Endodermal cell (in vitro differentiated cells): ENCODE measurements at places on chromosomes 5 and 9.

GRCh38 chr5:67123819-67124218 lies 72.8 kb downstream of the CD180 start:
- DNase-seq, result no peak

DNA sequence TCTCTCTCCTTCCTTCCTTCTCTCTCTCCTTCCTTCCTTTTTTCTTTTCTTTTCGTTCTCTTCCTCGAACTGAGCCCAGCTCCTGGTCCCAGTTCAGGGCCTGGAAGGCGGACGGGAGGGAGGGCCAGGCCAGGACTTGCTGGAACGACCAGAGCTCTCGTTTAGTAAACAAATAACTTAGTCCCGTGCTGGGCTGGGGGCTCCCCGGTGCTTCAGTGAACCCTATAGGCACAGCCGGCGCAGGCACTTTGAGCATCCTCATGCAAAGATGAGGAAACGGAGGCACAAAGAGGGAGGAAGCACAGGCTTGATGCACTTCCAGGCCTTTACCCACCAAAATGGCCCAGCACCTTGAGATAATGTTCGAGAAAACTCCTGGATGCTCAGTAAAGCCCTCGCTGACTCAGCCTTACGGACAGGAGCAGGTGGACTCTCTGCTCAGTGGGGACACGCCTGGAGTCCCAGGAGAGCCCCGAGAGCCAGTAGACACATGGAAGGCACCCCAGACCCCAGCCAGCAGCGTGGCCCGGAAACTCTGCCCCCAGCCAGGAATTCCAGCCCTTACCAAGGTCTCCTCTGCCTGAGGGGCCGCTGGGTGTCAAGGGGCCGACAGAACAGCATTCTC lies 18.8 kb downstream of the FAM163B start:
- DNase-seq, result no peak

DNA sequence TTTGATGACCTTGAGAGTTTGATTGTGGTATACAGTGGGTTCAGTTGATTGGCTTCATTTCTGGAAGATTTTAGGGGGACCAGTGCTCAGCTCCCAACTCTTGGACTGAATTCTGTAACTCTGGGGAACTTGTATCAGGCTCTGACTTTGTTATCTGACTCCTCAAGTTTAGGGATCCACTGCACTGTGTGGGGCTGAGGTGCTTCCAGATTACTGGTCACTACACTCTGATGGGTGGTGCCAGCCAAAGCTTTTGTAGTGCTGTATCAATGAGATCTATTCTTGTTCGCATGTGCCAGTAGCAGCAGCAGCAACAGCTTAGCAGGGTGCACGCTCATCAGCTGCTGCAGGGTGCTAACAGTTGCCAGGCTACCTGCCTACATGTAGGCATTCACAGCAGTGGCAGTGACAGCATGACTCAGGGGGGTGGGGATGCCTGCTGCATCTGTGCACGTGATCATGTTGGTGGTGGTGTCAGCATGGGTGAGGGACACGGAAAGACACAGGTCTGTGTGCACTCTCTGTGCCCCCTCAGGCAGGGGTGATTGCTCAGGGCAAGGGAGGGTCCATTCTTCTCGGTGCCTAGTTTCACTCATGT lies 438.8 kb upstream of the SEMA6A start:
- peak; percentile 60 for DNase-seq

DNA sequence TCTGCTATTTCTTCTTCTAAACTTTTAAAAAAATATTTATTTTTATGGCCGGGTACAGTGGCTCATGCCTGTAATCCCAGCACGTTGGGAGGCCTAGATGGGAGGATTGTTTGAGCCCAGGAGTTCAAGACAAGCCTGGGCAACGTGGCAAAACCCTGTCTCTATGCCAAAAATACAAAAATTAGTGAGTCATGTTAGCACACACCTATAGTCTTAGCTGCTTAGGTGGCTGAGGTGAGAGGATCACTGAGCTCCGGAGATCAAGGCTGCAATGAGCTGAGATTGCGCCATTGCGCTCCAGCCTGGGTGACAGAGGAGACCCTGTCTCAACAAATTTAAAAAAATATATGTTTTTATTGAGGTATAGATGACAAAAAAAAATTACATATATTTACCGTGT lies 5.6 kb downstream of the AP3S1 start:
- DNase-seq, result no peak

DNA sequence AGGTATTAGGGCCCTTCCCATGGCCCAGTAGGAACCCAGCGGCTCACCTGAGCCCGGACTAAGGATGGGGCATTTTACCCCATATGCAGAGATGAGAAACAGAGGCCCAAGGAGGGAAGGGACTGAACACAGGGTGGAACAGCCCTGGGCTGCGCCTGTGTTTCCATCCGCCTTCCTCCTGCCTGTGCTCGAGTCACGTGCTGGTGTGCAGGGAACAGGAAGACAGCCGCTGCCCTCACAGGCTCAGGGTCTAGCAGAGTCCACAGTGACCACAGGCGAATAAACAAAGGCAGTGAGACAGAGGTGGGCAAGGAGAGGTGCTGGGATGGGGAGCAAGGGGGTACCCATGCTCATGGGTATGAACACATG lies 129.4 kb downstream of the C9orf50 start:
- DNase-seq, result peak; percentile 52

DNA sequence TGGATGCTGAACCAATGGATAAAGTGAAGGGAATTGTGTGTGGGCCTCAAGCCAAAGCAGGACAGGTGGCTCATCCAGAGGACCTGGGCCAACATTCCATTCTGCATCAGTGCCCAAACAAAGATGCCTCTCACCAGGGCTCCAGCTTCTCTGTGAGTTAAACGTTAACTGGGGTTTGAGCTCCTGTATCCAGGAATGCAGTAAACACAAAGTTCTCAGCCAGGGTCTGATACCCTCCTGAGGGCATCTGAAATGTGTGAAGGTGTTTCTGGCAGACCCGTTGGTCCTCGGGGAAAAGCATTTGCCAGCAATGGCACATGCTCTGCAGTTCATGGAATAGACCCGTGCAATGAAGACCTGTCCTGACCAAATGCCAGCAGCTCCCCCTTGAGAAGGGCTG lies 33.9 kb upstream of the AOPEP start:
- peak; percentile 78 for DNase-seq
